Liver (tissue), 10 donors: ENCODE measurements at places on chromosomes 1 and 21. TPM values are rescaled to one million over a fixed set of nuclear protein-coding genes. Genes with fewer than 3 reads are reported as not detected.

- DNase-seq = no peak
Measured at GRCh38 chr1:228404107-228404720, 2.4 kb downstream of the TRIM11 start.

GRCh38 chr21:35601211-35601610, 459.1 kb downstream of the SETD4 start:
- no peak for DNase-seq

The TCHHL1 gene
- not detected for total RNA-seq

The GPR37L1 gene
- not detected for total RNA-seq

- DNase-seq = no peak
Measured at GRCh38 chr1:115166531-115167091, 77.3 kb upstream of the TSPAN2 start.

DNA sequence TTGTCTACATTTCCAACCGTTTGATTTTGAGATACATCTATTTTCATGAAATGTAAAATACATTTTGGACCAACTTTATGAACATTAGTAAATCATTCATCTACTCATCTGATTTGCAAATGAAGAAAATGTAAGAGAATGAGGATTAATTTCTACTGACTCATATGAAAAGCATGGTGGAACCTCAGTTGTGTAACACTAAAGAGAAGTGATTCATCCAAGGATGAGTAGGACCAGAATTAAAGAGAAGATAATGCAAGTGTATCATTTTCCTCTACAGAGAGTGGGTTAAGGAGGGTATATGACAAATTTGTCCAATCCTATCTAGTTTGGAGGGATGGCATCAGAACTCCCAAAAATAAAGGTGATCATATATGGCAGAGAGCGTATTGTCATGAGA, 1967.6 kb downstream of the MRPL39 start:
- DNase-seq = no peak

- no peak for DNase-seq
Measured at GRCh38 chr1:215082532-215083382, at the start of gene KCNK2. KCNK2 (plus strand) TSS chr1:215082737; CDS start chr1:215083386, 649 bp downstream.

GRCh38 chr1:14267991-14268390, 330.5 kb upstream of the KAZN start:
- DNase-seq = no peak
